Osteoblast (primary cell): ENCODE measurements at places on chromosomes 11 and 22. TPM values are rescaled to one million over a fixed set of nuclear protein-coding genes. Genes with fewer than 3 reads are reported as not detected.

DNA sequence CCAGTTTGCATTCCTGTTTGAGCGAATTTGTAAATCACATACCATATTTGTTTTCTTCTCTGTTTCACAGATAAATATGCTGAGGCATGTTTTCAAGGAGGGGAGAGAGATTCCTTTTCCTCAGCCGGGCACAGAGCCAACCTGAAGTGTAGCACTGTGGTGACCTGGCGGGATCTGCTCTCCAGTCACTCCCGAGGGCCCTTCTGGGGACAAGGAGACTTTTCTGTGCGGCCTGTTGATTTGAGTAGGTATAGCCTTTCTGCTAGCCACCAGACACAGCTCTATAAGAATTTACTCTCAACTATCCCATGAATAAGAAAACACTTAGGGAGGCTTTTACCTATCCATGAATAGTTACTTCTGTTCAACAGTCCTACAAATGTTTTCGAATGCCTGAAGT, 63.5 kb upstream of the FDX1 start:
- no peaks in the 10 kb centered on the region for H3K27me3 ChIP-seq
- DNase-seq, result no peak
- no peaks in the 10 kb centered on the region for H3K36me3 ChIP-seq
- H3K4me1 ChIP-seq, result peaks cover 6% of the 10 kb centered on the region

The DNAJB7 gene
- not detected in 2 replicates for total RNA-seq

- no peak overlapping the region for H3K4me3 ChIP-seq
- H3K27ac ChIP-seq, result no peak overlapping the region
- H3K4me1 ChIP-seq, result no peaks in the 10 kb centered on the region
These were observed 147.5 kb upstream of the B3GAT1 start for GRCh38 chr11:134559602-134559962.

The APOA1 gene
- total RNA-seq, result under 0.01 and 0.29 TPM in 2 replicates

DNA sequence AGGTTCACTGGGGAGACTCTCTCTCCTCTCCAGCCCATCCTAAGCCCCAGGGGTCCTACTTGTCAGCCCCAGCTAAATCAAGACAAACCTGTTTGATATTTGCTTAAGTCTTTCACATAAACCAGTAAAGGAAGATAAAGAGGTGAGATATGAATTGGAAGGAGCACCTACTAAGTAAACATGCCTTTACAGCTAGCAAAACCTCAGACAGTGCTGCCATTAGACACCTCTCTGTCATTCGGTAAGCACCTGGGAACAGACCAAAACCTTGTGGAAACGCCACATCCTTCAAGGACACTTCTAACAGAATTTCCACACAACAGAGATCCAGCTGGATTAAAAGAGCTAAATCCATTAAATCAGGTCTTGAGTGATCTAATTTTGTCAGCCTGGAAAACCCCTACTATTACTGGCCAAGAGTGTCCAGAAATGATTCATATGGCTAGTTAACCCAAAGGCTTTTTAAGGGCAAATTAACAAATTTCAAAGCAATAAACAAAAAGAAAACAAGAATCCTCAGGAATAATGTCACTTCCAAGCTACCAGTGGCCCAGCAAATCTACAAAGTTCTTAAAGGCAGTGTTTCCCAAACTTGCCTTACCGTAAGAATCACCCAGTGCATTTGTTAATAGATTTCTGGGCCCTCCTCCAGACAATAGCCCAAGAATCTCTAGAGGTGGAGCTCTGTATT, 2.4 kb downstream of the VPS37C start:
- H3K27me3 ChIP-seq, result no peaks in the 10 kb centered on the region
- peak overlapping the region; percentile 77 for H3K27ac ChIP-seq
- peak; percentile 87 for DNase-seq
- H3K4me3 ChIP-seq, result peak overlapping the region; percentile 18

The GP1BB gene
- 0.88 and 1.8 TPM in 2 replicates for total RNA-seq

GRCh38 chr11:45252134-45252856, 33.8 kb downstream of the SYT13 start:
- no peaks in the 10 kb centered on the region for H3K27me3 ChIP-seq
- H3K36me3 ChIP-seq, result no peaks in the 10 kb centered on the region
- no peaks in the 10 kb centered on the region for H3K4me1 ChIP-seq
- H3K27ac ChIP-seq, result no peak overlapping the region
- H3K4me3 ChIP-seq, result no peak overlapping the region

DNA sequence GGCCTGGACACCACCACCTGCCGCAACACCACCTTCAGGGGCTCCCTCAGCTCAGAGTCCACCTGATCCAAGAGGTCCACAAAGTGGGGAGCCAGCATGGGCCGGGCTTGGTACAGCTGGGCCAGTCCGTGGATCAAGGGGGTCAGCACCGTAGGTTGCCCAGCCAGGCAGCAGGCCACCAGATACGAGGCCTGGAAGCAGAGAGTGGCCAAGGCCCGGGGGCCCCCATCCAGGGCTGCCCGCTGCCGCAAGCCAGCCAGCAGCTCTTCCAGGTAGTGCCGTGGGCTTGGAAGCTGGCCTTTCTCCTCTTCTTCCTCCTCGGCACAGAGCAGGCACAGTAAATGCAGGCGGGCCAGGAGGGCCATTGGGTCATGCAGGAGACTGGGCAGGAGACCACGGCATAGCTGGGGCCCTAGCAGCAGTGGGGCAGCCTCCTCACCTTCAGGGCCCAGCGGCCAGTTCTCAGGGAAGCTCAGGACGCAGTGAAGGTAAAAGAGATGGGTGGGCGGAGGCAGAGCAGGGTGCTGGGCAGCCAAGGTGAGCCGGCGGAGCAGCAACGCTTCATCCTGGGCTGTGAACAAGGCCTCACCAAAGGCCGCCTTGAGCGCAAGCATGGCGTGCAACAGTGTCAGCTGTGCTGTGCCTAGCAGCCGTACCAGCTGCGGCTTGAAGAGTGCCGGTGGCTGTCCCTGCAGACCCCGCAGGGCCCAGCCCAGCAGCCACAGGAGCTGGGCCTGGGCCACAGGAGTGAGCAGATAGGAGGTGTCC, 1.7 kb downstream of the AP5B1 start:
- peaks cover 5% of the 10 kb centered on the region for H3K4me1 ChIP-seq
- H3K27me3 ChIP-seq, result no peaks in the 10 kb centered on the region
- DNase-seq, result peak; percentile 87
- H3K4me3 ChIP-seq, result peak overlapping the region; percentile 95
- peaks cover 9% of the 10 kb centered on the region for H3K36me3 ChIP-seq
- no peak overlapping the region for H3K27ac ChIP-seq

The TOMT gene
- total RNA-seq, result not detected in 2 replicates

- no peak overlapping the region for H3K4me3 ChIP-seq
- H3K27ac ChIP-seq, result no peak overlapping the region
- no peaks in the 10 kb centered on the region for H3K4me1 ChIP-seq
- H3K36me3 ChIP-seq, result peaks cover 9% of the 10 kb centered on the region
- no peaks in the 10 kb centered on the region for H3K27me3 ChIP-seq
These were observed 31.9 kb downstream of the KCNQ1OT1 start for GRCh38 chr11:2667940-2668339.

The ATP5MG gene
- total RNA-seq, result 25.3 and 31.1 TPM in 2 replicates

The PHF21B gene
- total RNA-seq, result not detected in 2 replicates

DNA sequence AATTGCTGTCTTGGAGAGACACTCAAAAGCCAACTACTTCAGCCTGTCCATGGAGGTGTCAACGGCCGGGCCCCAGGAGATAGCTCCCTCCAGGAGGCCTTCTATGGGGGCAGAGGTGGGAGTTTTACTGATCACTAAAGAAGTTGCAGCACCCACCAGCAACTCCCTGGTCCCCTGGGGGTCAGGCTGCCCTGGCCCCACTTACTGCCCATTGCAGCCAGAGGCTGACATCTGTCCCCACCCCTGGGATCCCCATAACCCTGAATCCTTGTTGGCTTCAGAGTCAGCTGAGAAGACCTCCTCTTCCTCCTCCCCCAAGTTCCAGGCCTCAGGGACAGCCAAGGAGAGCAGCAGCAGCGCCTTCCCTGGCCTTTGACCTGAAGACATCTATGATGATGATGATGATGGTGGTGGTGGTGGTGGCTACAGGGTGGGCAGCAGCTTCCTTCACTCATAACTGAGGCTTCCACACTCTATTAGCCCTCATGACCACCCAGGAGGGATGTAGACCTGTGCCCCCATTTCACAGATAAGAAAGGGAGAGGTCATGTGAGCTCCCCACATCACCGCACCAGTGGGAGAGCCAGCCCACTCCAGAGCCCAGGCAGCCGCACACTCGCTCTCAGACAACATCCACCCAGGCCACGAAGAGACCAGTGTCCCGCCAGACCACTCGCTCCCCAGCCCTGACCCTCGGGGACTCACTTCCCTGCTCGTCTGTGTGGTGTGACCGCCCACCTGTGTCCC, 43.8 kb upstream of the FGF3 start:
- H3K4me3 ChIP-seq, result no peak overlapping the region
- no peak overlapping the region for H3K27ac ChIP-seq
- no peak for DNase-seq
- peaks cover 14% of the 10 kb centered on the region for H3K27me3 ChIP-seq
- peaks cover 3% of the 10 kb centered on the region for H3K4me1 ChIP-seq

GRCh38 chr22:40594346-40594745, 42.2 kb downstream of the MRTFA start:
- no peak overlapping the region for H3K4me3 ChIP-seq
- H3K36me3 ChIP-seq, result no peaks in the 10 kb centered on the region
- no peak overlapping the region for H3K27ac ChIP-seq
- H3K27me3 ChIP-seq, result no peaks in the 10 kb centered on the region

GRCh38 chr22:43428005-43428485, 16.2 kb downstream of the MPPED1 start:
- H3K4me1 ChIP-seq, result no peaks in the 10 kb centered on the region
- H3K27ac ChIP-seq, result no peak overlapping the region
- no peaks in the 10 kb centered on the region for H3K36me3 ChIP-seq

- H3K4me3 ChIP-seq, result no peak overlapping the region
- peaks cover under 1% of the 10 kb centered on the region for H3K27me3 ChIP-seq
- H3K36me3 ChIP-seq, result no peaks in the 10 kb centered on the region
- no peak for DNase-seq
- H3K4me1 ChIP-seq, result no peaks in the 10 kb centered on the region
- H3K27ac ChIP-seq, result no peak overlapping the region
These were observed 29.0 kb downstream of the MUC2 start for GRCh38 chr11:1103401-1104360.

The APOBEC3B gene
- total RNA-seq, result 0.36 and 0.59 TPM in 2 replicates

The DGCR6 gene
- 0.59 and 1.1 TPM in 2 replicates for total RNA-seq

GRCh38 chr11:128644576-128644975, 49.3 kb upstream of the FLI1 start:
- H3K4me1 ChIP-seq, result no peaks in the 10 kb centered on the region
- no peaks in the 10 kb centered on the region for H3K36me3 ChIP-seq
- DNase-seq, result no peak

The OR52I2 gene
- not detected in 2 replicates for total RNA-seq

The SYT8 gene
- 0.36 and 0.59 TPM in 2 replicates for total RNA-seq

The TRIM48 gene
- total RNA-seq, result not detected in 2 replicates

The OR8D1 gene
- total RNA-seq, result not detected in 2 replicates

- no peaks in the 10 kb centered on the region for H3K36me3 ChIP-seq
- peak; percentile 32 for DNase-seq
- H3K27ac ChIP-seq, result no peak overlapping the region
- H3K27me3 ChIP-seq, result peaks cover 11% of the 10 kb centered on the region
These were observed 44.8 kb downstream of the LMO1 start for GRCh38 chr11:8218840-8219239.

DNA sequence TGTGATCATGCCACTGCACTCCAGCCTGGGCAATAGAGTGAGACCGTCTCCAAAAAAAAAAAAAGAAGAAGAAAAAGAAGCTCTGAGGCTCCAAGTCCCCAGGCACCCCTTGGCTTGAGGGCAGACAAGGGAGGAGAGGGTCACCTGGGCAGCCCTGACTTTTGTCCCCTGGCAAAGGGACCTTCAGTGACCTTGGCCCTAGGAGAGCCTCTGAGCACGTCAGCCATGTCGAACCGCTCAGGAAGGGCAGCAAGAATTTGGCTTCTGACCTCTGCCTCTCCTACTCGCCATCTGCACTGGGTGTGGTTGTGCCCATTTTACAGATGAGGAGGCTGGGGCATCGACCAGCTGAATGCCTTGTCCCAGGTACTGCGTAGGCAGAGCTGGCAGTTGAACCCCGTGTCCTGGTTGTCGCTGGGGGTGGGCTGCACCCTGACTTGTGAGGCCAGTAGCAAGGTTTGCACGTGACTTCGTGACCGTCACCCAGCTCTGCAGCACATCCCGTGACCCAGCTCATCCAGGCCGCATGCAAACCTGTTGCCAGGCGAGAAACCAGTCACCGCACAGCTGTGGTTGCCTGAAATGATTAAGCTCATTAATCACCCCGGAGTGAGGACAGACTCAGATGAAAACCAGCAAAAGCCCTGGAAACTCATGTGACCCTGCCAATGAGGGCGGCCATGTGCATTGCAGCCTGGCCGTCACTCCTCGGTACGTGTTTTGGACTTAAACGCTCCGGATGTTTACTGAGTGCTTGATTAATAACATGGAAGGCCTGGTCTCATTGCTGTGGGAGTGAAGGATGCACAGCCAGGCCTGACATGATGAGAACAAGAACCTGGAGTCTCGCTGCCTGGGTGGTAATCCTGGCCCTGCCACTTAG, 47.7 kb upstream of the PPP6R3 start:
- H3K4me3 ChIP-seq, result no peak overlapping the region
- DNase-seq, result peak; percentile 68
- H3K4me1 ChIP-seq, result no peaks in the 10 kb centered on the region
- H3K27ac ChIP-seq, result no peak overlapping the region
- H3K27me3 ChIP-seq, result no peaks in the 10 kb centered on the region

The OR52I1 gene
- total RNA-seq, result not detected in 2 replicates

DNA sequence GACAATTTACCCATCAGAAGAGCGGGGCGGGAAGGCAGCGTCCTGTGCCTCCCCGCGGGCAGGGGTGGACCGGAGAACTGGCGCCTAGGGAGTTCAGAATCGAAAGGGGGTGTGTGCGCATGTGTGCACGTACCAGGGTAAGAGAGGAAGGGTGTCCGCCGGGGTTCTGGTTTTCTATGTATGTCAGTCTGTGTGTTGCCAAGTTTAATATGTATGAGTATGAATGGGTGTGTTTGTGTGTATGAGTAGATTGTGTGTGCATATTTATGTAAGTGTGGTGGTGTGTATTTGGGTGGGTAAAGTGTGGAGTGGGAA, 2.0 kb downstream of the KCNC1 start:
- DNase-seq, result peak; percentile 79
- peaks cover 78% of the 10 kb centered on the region for H3K27me3 ChIP-seq
- no peak overlapping the region for H3K27ac ChIP-seq
- H3K36me3 ChIP-seq, result no peaks in the 10 kb centered on the region
- H3K4me1 ChIP-seq, result peaks cover 4% of the 10 kb centered on the region

The OR6A2 gene
- total RNA-seq, result 0.36 and 0.59 TPM in 2 replicates

GRCh38 chr11:34633640-34633989, 12.7 kb downstream of the EHF start:
- no peak for DNase-seq
- no peaks in the 10 kb centered on the region for H3K36me3 ChIP-seq
- H3K4me3 ChIP-seq, result no peak overlapping the region
- H3K27me3 ChIP-seq, result no peaks in the 10 kb centered on the region
